ENCODE measurements at places on chromosomes 3 and 15.

- H3K36me3 ChIP-seq = no peaks in the 10 kb centered on the region
- peaks cover 15% of the 10 kb centered on the region for H3K27me3 ChIP-seq
- no peak overlapping the region for H3K27ac ChIP-seq
- H3K4me3 ChIP-seq = no peak overlapping the region
- DNase-seq = no peak
- no peaks in the 10 kb centered on the region for H3K4me1 ChIP-seq
These were observed 109.1 kb downstream of the COL6A6 start for GRCh38 chr3:130626049-130626448.

DNA sequence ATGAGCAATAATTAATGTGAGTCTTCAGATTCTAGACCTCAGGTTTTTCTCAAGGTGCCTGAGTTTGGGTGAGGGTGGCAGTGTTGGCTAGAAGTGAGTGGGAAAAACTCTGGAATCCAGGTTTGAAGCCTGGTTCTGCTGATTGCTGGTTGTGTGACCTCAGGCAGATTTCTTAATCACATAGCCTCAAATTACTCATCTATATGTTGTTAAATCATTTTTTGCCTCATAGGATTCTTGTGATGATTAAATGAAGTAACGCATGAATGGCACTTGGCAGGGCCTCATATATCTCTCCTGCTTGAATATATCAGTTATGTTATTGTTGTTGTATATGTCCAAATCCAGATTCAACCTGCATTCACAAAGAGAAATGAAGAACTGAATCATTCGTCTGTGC is 60.5 kb downstream of the NR2F2 start:
- no peaks in the 10 kb centered on the region for H3K36me3 ChIP-seq
- no peak overlapping the region for H3K27ac ChIP-seq
- DNase-seq = no peak
- no peaks in the 10 kb centered on the region for H3K4me1 ChIP-seq
- H3K27me3 ChIP-seq = peaks cover 9% of the 10 kb centered on the region
- H3K4me3 ChIP-seq = no peak overlapping the region

DNA sequence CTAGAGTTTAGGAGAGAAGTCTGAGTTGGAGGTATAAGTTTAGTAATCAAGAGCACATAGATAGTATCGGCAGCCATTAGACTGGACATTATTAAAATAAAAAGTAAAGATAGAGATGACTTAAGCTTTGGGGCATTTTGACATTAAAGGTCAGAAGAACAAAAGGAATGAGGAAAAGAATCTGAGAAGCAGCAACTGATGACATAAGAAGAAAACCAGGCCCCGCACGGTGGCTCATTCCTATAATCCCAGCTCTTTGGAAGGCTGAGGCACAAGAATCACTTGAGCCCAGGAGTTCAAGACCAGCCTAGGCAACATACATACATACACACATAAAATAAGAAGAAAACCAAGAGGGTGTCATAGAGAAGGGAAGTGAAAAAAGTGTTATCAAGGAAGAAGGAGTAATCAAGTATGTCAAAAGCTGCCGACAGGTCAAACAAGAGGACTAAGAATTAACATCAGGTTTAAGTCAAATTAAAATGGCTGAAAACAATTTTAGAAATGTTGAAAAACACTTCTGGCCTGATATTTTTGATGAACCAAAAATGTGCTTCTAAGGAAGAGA is 38.9 kb downstream of the ACAP2 start:
- no peaks in the 10 kb centered on the region for H3K27me3 ChIP-seq
- H3K4me1 ChIP-seq = peaks cover 50% of the 10 kb centered on the region
- no peak overlapping the region for H3K4me3 ChIP-seq

DNA sequence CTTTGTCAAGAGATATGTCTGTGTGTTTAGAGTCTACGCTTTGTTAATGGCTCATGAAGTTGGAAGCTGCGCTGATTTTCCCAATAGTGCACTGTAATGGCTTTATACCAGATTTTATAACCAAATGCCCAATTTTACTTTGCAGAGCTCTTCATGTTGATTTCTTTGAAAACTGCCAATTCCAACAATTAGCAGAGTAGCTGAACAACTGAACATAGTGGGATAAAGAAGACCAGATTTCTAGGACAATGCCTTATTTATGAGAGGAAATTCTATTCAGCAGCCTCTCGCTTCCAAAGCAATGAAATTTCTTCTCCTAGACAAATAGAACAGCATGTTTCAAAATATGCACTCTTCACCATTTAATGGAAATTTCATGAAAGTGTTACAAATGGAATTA is 66.9 kb upstream of the PROK2 start:
- H3K27ac ChIP-seq = no peak overlapping the region
- no peak for DNase-seq
- H3K36me3 ChIP-seq = no peaks in the 10 kb centered on the region
- H3K4me1 ChIP-seq = no peaks in the 10 kb centered on the region

DNA sequence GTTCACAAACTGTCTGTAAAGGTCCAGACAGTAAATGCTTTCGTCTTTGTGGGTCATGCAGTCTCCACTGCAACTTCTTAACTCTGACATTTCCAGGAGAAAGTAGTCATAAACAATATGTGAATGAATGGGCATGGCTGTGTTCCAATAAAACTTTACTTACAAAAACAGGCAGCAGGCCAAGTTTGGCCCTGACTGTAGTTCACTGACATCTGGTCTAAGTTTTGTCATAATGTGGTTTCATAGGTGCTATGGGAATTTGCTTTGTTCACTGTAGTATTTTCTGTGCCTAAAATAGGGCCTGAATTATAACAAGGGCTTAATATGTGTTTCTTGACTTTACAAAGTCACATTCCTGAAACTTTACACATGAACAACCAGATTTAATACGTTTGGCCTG is 186.0 kb upstream of the KBTBD8 start:
- H3K4me1 ChIP-seq = no peaks in the 10 kb centered on the region
- H3K4me3 ChIP-seq = no peak overlapping the region
- no peak for DNase-seq
- H3K27ac ChIP-seq = no peak overlapping the region
- peaks cover 1% of the 10 kb centered on the region for H3K27me3 ChIP-seq

DNA sequence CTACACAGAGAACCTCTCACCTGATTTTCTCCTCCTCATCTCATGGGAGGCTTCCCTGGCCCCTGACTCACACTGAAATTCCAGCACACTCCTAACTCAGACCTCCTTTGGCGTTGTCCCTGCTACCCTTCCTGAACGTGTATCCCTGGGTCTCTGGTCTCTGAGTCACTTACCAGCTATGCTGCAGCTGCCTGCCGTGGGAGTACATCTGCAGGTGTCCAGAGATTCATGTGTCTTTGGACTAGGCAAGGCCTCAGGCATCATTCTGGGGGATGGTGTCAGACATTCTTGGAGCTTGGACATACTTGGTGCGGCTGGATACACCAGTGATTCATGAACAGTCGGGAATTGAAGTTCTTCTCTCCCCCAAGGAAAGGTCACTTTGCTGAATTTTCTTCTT is 148.8 kb upstream of the TRIM42 start:
- no peak overlapping the region for H3K4me3 ChIP-seq
- DNase-seq = no peak
- H3K4me1 ChIP-seq = no peaks in the 10 kb centered on the region
- no peaks in the 10 kb centered on the region for H3K36me3 ChIP-seq
- H3K27ac ChIP-seq = no peak overlapping the region
- peaks cover 4% of the 10 kb centered on the region for H3K27me3 ChIP-seq

DNA sequence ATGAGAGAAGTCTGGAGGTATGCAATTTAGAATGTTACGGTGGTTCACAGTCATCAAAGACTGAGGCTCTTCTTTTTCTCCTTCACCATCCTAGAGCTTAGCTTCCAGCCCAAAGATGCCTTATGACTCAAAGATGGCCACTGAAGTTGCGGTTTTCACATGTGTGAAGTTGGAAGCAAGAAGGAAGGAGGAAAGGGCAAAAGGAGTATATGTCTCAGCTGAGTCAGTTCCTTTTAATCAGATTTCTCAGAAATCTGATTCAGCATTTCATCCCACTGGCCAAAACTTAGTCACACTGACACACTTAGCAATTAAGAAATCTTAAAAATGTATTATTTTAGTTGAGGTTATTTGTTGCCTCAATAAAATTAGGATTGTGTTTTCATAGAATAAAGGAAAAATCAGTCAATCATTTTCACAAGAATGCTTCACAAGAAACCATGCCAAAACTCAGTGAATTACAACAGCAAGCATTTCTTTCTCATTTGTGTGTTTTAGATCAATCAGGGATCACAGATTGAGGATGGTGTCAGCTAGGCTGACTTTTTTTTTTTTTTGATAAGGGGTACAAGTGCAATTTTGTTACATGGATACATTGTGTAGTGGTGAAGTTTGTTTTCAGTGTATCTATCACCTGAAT is 211.1 kb upstream of the GADL1 start:
- H3K27me3 ChIP-seq = no peaks in the 10 kb centered on the region
- peaks cover 35% of the 10 kb centered on the region for H3K4me1 ChIP-seq
- peak; percentile 8 for DNase-seq
- no peak overlapping the region for H3K4me3 ChIP-seq

GRCh38 chr3:127304121-127304744 is 16.4 kb upstream of the PRR20G start:
- H3K36me3 ChIP-seq = no peaks in the 10 kb centered on the region
- no peak overlapping the region for H3K27ac ChIP-seq
- no peak overlapping the region for H3K4me3 ChIP-seq
- no peaks in the 10 kb centered on the region for H3K4me1 ChIP-seq
- no peak for DNase-seq

DNA sequence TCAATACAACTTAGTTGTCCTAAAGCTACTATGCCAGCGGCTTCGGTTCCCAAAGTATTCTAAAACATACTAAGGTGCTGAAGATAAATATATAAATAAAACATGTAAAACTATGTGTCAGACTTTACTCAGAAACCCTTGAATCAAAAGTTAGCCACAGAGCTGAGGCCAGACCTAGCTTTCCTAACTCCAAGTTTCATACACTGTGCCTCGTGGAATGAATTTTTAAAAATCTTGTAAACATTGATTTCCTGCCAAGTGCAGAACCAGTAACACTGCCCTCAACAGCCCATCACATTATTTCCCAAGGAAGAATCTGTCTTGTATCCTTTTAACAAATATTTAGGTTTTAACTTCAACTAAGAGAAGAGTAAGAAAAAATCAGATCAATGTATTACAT is 36.4 kb downstream of the TAMM41 start:
- DNase-seq = no peak
- H3K4me3 ChIP-seq = no peak overlapping the region
- no peaks in the 10 kb centered on the region for H3K27me3 ChIP-seq
- H3K4me1 ChIP-seq = no peaks in the 10 kb centered on the region
- peaks cover 46% of the 10 kb centered on the region for H3K36me3 ChIP-seq

DNA sequence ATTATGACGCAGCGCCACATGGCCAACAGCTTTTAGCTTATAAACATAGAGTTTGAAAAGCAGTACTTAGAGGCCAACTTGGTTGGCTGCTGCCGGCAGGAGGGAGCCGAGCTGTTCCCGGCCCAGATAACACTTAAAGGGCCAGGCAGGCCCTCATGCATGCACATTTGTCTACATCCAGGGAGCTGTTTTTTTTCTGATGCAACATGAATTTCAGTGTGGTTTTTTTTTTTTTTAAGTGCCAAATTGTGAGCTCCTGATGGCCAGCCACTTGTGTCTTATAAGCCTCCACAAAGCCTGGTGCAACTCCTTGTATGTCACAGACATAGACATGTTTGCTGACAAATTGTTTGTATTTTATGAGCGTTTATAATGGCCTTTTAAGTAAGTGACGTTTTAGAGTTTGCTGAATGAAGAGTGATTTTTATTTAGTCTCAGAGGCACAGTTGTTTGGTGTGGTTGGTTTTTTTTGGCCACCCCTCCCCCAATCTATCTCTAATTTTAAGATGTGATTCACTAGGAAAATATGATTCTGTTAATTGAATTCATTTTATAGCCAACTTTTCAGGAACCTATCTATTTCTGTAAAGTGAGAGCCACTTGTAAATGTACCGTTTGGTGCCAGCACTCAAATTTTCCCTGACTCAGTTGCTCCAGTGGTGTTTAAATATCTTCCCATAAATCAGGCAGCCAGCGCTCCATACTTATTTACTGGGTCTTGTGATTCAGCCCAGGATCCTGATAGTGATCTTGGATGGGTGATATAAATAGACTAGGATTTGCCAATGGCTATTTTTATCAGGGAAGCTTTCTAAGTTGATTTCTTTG is 134.3 kb downstream of the VGLL4 start:
- no peaks in the 10 kb centered on the region for H3K27me3 ChIP-seq
- H3K4me3 ChIP-seq = no peak overlapping the region
- peaks cover 3% of the 10 kb centered on the region for H3K4me1 ChIP-seq
- no peak for DNase-seq

DNA sequence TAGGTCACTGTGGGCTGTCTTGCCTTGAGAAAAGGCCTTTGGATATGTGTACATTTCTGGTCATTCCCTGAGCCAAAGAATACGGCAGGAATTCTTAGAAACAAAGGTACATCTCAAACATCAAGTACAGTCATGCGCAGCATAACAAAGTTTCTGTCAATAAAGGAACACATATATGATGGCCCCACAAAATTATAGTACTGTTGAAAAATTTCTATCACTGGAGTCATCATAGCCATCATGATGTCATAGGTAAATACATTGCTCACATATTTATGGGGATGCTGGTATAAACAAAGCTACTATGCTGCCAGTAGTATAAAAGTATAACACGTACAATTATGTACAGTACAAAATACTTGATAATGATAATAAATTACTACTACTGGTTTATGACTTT is 38.9 kb upstream of the NECTIN3 start:
- H3K4me1 ChIP-seq = no peaks in the 10 kb centered on the region
- H3K4me3 ChIP-seq = no peak overlapping the region
- no peak for DNase-seq

- H3K27me3 ChIP-seq = no peaks in the 10 kb centered on the region
- no peak overlapping the region for H3K4me3 ChIP-seq
- H3K36me3 ChIP-seq = no peaks in the 10 kb centered on the region
- no peak overlapping the region for H3K27ac ChIP-seq
- no peaks in the 10 kb centered on the region for H3K4me1 ChIP-seq
These were observed 104.5 kb upstream of the BFSP2 start for GRCh38 chr3:133295199-133295901.

DNA sequence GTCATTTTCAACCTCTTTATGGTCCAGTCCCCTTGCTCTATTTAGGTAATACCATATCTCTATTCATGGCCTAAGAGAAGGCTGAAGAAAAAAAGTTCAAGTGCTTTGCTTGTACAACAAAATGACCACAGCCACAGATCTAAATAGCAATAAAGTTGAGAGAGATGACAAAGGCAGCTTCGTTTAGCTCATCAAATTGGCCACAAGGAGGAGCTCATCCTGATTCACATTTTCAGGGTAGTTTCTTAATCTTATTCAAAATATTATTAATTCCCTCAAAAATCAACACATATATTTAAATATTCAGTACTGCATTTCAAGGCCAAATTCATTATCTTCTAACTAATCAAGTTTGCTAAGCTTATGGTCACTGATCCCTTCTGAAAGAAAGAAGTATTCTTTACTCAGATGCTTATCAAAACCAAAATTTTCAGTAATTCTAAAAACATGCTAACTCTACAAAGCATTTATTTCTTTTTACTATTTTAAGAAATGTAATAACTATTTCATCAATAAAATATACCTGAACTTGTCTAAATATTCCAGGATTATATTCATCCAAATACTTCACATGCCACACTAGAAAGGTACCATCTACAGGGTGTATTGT is 85.5 kb downstream of the DMXL2 start:
- H3K36me3 ChIP-seq = no peaks in the 10 kb centered on the region
- H3K27me3 ChIP-seq = no peaks in the 10 kb centered on the region
- no peak overlapping the region for H3K4me3 ChIP-seq
- DNase-seq = no peak
- H3K27ac ChIP-seq = no peak overlapping the region

GRCh38 chr3:2512881-2513280 is 414.2 kb downstream of the CNTN4 start:
- no peak for DNase-seq
- H3K4me1 ChIP-seq = no peaks in the 10 kb centered on the region
- H3K27ac ChIP-seq = no peak overlapping the region
- H3K27me3 ChIP-seq = peaks cover 1% of the 10 kb centered on the region
- H3K4me3 ChIP-seq = no peak overlapping the region

GRCh38 chr3:124876401-124876878 is 10.7 kb downstream of the ITGB5 start:
- no peak overlapping the region for H3K27ac ChIP-seq
- no peak for DNase-seq
- peaks cover 16% of the 10 kb centered on the region for H3K27me3 ChIP-seq
- H3K4me1 ChIP-seq = peaks cover 12% of the 10 kb centered on the region

Data from activated naive CD8-positive, alpha-beta T cell treated with anti-CD3 and anti-CD28 coated beads, Interleukin-2, amount 50 U/mL, for 24 hours (primary cell).